Hematopoietic multipotent progenitor cell treated with erythropoietin and hydrocortisone succinate and interleukin-3 and kit ligand, for 8 days (in vitro differentiated cells): ENCODE measurements at places on chromosomes 4 and X.

GRCh38 chr4:3313139-3313538, 20.3 kb downstream of the RGS12 start:
- no peak for DNase-seq

DNA sequence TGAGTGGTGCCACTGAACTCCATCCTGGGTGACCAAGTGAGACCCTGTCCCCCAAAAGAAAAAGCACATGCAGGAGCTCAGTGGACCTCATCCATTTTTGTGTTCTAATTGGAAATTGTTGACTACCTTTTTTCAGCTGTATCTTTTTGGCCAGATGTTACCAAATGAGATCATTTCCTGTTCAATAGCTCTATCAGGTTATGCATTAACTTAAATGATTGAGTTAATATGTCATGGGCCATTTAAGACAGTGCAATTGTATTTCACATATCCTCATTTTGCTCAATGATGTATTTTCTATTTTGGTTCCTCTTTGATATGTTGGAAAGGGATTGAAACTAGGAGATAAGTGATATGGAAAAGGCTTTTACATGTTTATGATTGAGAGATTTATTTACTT, 26.2 kb upstream of the RHOH start:
- DNase-seq: no peak

DNA sequence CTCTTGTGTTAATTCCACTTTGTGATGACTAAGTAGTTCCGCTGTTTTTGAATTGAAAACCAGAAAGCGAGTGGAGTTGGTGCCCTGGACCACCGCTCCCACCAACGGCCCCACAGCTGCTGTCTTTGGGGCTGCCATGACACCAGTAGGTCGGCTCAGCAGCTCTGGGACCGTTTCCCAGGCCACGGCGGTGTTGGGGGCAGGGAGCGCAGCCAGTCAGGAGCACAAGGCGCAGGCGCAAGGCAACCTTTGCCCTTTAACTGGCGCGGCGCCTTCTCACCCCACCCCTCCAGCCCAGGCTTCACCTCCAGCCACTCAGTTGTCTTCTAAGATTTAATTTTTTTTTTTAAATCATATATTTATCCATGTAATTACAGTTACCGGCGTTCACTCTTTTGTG, at the start of gene GK2:
GK2 (minus strand) TSS at position 166 of the 400 bp plus-strand sequence; CDS start at position 138, 28 bp downstream.
- no peak for DNase-seq

GRCh38 chr4:13344216-13344615, 139.9 kb downstream of the RAB28 start:
- no peak for DNase-seq

DNA sequence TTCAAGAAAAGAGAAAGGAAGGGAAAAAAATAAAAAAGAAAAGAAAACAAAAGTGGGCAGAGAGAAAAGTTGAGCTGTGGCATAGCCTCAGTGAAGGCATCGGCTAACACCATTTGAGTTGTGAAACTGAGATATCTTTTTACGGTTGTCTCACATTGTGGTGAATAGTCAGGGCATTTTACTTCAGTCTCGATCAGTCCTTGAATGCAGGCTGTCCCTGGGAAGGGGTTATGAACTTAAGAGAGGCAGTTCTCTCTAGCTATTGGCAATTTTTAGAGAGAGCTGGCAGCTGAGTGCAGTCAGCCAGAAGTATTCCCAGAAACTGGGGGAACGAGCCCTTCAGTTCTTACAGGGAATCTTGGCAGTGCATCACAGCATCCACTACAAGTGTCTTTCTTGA, 93.5 kb upstream of the SLC6A14 start:
- DNase-seq: no peak

DNA sequence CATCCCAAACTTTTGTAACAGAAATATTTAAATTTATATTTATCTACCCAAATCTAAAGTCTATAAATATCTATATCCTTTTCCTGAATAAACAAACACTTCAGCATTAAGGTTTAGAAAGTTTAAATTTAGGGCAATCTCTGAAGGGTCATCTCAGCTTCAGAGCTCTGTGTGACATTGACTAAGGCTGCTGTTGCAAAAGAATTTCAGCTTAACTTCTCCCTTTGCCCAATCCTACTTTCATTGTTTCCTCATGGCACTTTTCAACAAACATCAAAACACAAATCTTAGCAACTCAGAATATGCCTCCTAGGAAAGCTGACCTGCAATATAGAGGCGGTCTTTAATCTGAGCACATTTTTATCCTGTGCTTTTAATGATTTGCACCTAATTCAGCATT, 79.7 kb upstream of the BANK1 start:
- no peak for DNase-seq

GRCh38 chr4:13413729-13414437, 70.3 kb downstream of the RAB28 start:
- DNase-seq: no peak

DNA sequence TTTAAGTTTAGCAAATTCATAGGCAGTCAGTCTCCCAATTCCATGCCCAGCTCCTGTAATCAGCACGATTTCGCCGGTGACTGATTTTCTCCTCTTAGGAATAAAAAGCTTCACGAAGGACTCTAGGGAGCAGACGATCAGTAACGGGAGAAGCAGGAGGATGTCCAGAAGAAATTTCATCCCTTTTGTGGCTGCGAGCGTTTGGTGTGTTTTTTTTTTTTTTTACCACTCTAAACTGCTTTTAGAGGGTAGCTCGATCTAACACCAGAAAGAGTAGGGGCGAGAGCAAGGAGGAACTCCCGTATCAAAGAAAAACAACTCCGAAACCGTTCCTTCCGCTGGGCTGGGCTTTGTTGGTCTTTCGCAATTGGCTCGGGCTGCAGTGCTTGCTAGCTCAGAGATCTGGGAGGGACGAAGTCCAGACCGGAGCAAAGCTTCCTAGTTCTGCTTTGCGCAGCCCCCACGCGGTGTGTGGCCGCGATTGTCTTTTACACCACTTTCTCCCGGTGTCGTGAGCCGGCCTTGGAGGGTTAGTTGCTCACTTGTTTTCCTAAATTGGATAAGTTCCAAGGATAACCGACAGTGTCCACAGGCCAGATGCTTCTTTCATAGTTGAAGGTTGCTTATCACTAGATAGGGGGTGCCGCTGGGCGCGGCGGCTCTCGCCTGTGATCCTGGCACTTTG, at the start of gene HSD17B11:
HSD17B11 (minus strand) TSS at position 298 of the 685 bp plus-strand sequence; CDS start at position 180, 118 bp downstream.
- peak; percentile 97 for DNase-seq

- DNase-seq: no peak
Measured at GRCh38 chrX:48934581-48935300, 15.9 kb upstream of the PIM2 start.

DNA sequence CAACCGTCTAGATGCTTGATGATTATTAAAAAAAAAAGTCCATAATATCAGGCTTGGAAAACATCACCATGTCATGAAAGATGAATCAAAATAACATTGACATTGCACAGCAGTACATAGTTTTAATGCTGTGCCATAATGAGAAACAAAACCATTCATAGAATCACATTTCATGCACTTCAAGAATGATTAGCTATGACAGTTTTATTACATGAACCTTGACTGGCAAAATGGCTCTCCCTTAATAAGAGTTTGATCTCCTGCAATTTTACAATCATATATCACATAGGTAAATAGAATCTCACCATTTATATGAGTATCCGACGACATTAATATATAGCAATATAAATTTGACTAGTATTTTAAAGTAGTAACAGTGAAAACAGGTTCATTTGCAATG, 49.8 kb downstream of the TECRL start:
- no peak for DNase-seq

GRCh38 chr4:182812916-182813315, 104.3 kb downstream of the DCTD start:
- DNase-seq: no peak

DNA sequence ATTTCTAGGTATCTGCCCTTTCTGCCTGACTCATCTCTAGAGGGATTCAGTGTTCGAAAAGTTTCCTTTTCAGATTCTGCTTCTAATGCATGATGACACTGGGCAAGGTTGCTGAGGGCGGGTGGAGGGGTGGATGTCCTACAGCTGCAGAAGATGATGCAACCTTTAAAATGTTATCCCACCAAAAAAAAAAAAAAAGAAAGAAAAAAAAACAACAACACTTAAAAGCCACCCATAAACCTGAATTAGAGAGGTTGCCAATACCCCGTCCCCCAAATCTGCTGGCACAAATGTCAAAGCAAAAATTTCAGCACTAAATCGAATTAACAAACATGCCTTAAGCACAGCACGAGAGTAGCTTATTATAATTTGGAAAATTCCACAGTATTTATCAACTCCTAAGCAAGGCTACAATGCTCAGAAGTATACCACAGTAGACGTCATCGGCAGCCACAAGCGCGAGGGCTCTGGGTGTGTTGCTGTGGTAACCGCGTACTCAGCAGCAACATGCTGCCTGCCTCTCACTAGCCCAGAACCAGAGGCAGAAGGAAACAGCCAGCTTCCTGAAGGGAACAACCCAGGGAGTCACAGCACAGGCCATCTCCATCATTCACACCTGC, 167.5 kb upstream of the MAP3K15 start:
- DNase-seq: peak; percentile 38
